ENCODE measurements at places on chromosomes 1 and 21.

DNA sequence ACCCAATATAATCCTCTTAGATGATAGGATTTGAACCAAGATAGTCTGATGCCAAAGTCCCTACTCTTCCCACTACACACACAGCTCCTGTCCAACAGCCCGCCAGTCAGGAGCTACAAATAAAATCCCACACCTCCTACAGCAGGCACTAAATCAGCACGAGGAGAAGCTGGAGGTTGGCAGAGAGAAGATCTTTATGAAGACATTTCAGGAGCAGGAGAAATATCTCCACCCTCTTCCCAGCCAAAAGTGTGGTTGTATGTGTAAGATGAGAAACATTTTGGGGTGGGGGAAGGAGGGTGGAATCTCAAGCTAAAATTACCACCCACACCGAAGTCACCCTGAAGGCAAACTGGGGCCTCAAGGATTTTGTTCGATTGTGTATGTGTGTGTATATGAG is 54.5 kb downstream of the PLXNA2 start:
- no peak for DNase-seq

GRCh38 chr1:177165069-177165439 is 542 bp upstream of the ASTN1 start:
- no peak for DNase-seq

DNA sequence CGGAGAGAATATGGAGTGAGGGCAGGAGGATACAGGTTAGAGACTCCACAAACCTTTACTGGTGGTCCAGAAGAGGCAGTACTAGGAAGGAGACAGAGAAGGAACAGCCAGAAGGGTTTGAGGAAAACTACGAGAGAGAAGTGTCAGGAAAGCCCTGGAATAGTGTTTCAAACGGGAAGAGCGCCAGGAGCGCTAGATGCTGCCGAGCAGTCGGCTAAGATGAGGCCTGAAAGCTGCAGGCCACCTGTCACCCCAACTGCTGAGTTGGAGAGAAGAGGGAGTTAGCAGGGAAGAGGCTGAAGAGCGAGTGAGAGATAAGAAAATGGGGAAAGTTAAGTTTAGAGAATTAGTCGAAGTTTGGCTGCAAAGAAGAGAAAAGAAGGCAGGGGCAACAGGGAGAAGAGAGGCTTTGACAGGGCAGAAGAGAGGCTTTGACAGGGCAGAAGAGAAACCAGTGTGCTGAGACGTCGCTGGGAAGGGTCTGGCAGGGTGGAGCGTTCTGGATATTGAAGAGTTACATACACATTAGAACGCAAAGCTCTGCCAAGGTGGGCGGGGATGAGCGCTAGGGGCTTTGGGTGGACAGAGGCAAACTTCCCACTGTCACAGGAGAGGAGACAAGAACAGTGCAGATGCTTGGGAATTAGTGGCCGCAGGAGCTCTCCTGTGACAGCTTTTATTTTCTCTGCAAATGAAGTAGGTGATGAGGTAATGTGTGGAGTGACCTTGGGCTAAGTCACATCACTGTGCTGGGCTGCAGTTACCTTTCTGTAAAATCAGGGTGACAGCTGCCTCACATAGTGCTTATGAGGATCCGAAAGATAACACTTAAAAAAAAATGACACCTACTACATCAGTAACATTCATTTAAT is 31.2 kb downstream of the PCSK9 start:
- no peak for DNase-seq

DNA sequence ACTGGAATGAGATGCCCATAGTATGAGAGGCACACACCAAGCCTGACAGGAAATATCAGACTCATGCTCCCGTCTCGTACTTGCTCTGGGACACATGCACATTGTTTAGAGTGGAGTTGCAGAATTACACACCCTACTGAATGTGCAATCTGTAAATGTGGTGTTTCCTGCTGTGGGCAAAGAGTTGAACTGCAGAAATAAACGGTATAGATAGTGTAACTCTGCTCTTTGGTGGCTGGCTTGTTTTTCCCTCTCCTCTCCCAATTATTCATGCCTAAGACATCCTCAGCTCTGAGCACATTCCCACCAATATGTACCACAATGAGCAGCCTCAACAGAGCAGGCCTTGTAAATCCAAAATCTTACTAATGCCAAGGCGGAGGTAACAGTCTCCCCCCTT is 90.1 kb upstream of the DIRAS3 start:
- no peak for DNase-seq

GRCh38 chr1:21911205-21912001 is 25.7 kb downstream of the HSPG2 start:
- DNase-seq, result no peak
